Forelimb muscle (tissue), 1 donor: ENCODE measurements at places on chromosomes 4 and X.

DNA sequence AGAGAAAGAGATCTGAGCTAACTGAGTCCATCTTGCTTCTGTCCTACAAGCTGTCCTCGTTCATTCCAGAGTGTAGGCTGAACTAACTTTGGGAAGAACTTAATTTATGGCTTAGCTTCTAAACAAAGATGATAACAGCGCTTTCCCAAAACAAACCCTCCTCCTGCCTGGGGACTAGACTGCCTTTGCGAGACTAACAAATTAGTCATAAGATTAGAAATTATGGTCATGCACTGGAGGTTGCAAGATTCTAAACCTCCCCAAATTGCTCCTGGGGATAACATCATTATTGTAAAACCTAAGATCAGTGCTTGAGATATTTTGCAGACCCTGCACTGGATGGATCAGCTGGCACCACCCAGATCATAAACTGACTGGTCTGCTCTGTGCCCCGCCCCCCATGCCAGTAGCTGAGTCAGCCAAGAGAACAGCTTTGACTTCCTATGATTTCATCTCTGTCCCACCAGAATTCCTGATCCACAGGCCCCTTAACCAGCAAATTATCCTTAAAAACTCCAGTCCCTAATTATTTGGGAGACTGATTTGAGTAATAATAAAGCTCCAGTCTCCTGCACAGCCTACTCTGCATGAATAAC lies 883.3 kb downstream of the TRIML1 start:
- DNase-seq = no peak

GRCh38 chrX:113202601-113203000 lies 362.0 kb upstream of the AMOT start:
- no peak for DNase-seq

- DNase-seq = no peak
These were observed 356.1 kb downstream of the HNRNPD start for GRCh38 chr4:82017680-82018079.

DNA sequence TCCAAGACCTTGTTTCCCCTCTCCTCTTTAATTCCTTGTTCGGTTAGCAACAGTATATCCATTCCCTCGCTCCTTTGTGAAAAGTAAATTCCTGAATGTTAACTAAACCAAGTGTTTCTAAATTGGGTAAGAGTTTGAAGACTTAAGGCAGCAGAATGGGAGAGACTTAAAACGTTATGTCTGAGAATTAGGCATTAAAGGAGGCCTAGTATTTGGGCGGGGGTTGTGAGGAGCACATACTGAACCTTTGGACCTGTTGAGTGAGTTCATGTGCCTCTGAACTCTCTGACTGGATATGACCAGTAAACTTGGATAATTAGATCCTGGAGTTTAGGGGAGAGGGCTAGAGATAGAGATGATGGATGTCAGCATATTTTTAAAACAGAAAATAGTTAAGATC lies 1.2 kb downstream of the MSMO1 start:
- no peak for DNase-seq

DNA sequence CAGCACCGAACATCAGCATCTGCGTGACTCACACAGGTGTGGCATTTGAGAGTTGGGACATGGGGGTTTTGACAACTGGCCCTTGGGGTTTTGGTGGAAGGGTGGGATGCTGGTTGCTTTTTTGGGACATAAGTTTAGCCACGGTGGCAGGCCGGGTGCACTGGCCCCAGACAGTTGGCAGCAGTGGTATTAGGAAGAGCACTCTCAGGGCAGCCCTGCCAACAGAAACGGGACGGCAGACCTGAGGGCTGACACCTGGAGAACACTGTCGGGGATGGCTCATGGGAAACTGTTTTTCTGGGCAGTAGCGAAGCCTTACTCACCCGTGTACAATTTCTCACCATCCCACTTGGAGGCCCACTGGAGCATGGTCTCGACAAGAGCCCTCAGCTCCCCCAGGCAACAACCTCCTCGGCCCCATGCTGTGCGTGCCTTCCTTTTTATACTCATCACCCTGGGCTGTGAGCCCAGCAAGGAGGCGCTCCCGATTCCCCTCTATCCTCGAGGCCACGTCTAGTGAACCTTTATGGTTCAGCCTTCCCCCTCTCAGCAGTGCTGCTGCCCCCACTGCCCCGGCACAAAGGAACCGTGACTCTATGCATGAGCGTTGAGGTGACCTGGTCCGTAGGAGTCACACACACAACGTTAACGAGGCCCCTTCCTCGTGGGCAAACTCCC lies 30.6 kb downstream of the WDR1 start:
- DNase-seq = no peak

- peak; percentile 76 for DNase-seq
These were observed 180.7 kb downstream of the GASK1B start for GRCh38 chr4:157992038-157992705.

DNA sequence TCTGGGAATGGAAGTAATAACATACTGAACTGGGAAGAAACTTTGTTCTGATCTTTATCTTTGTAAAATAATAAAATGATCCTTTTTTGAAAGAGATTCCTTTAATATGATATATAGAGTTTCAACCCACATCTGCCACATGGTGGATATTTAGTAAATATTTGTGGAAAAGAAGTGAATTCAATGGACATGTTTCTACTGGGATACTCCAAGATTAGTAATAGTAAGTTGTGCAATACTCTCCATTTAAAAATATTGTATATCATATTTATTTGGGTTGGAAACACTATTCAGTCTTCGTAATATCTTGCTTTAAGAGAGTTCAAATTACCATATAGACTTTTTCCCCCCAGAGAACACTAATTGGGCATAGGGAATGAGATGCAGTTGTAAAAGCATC lies 17.8 kb upstream of the ARSJ start:
- no peak for DNase-seq

DNA sequence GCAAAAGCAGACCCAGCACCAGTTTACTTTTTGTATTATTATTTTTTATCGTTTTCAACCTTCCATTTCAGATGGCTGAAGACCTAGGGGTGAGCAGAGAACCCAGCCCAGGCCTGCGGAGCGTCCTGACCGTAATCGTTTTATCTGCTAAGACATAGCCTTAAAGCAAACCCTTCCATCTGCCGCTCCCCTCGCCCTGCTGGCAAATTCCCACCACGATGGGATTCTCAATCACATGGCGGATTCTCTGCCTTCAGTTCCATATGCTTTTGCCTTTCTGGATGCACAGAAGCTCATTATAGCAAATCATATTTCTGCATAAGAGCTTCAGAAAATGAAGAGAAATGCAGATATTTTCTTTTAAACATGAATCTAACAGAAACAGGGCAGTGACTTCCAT lies 18.6 kb upstream of the XG start:
- DNase-seq = no peak

- DNase-seq = no peak
These were observed 57.7 kb upstream of the TXK start for GRCh38 chr4:48191758-48192157.

GRCh38 chrX:70013466-70014381 lies 36.0 kb downstream of the AWAT2 start:
- DNase-seq = no peak

DNA sequence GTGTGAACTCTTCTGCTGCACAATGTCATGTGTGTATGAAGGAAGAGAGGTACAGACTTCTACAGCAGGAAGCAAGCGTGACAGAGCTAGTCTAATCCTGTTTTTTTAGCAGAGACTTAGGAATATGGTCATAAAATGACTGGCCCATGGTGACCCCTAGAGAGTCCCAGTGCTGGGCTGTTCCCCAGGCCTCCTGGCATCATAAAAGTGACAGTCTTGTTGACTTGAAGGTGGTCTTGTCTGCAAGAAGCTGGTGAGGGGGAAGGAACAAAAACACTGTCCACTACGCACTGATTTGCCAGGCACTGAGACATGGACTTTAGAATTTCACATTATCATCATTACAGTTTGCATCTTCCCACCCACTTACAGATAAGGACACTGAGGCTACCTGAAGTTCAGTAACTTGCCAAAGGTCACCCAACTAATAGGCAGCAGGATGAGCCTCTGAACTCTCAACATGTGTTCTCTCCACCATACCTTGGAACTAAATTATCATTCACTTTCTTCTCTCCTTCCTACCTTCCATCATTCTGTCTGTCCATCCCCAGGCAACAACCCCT lies 63.0 kb downstream of the HADH start:
- DNase-seq = no peak

- no peak for DNase-seq
These were observed 127.4 kb downstream of the LAS1L start for GRCh38 chrX:65407157-65407626.

GRCh38 chrX:153405426-153405825 lies 4.3 kb upstream of the PNMA6E start:
- DNase-seq = no peak

DNA sequence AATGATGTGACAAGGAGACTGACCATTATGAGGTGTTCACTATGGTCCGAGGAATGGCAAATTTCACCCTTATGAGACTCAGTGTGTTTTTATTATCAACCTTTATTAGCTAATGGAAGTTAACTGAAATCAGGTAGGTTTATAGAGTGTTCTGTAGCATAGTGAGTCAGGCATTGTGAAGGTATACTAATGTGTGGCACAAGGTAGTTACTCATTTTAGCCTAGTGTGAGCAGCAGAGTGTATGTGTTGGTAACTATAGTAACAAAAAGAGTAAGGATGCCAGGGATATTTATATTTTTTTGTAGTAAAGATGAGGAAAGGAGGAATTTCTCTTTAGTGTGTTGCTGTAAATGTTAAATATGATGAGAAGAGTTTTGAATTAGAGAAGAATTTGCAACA lies 12.0 kb downstream of the PDLIM5 start:
- no peak for DNase-seq

- no peak for DNase-seq
These were observed 27.9 kb downstream of the SLC4A4 start for GRCh38 chr4:71366766-71367165.

DNA sequence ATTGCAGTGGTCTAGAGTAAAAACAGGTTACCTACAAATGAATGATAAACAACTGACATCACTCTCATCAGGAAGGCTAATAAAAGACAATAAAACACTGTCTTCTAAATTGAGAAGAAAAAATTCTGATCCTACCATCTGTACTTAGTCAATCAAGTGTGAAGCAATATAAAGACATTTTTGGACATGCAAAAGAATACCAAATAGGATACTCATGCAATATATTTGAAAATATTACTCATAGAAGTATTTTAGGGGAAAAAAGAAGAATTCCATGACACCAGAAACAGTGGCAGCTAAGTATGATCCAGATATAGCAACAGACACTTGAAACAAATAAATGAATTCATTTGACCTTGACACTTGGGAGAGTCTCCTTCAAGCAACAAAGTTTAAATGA lies 63.8 kb upstream of the FAM120C start:
- DNase-seq = no peak

DNA sequence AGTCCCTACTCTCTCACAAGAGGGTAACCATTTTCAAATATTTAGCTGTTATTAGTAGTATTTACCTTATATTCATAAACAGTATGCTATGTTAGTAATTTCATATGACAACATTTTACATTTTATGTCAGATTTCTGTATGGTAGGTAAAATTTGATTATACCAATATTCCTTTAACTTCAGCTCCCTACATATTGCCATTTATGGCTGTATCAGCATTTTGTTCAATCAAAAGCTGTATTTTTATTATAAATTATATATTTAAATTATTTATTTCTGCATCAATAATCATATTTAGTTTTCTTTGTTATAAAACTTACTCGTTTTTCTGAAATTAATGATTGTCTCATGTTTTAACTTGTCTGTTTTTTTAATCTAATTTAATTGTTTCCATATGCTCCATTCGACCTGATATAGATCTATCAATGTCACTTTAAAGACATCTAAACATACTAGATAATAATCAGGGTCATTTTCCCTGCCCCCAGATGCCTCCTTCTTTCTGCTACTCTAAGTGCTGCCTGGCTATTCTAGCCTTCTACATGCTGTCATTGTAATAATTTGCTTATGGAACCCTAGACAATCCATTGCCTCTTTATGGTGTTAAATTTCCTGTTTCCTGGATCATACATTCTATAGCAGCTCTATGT lies 1976.7 kb upstream of the ADGRL3 start:
- DNase-seq = no peak

GRCh38 chr4:90979556-90979955 lies 852.4 kb downstream of the CCSER1 start:
- DNase-seq = no peak

DNA sequence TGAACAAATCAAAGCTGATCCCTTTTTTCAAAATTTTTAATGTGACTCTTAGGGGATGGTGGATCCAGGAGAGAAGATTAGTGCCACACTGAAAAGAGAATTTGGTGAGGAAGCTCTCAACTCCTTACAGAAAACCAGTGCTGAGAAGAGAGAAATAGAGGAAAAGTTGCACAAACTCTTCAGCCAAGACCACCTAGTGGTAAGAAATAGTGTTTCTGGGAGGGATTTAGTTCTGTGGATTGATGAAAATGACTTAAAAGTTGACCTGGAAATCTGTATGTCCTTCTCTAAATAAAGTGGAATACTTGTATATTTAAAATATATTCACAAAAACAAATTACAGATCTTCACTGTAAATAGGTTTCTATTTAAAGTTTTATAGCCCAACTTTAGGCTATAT lies 29.2 kb downstream of the NUDT9 start:
- DNase-seq = no peak

DNA sequence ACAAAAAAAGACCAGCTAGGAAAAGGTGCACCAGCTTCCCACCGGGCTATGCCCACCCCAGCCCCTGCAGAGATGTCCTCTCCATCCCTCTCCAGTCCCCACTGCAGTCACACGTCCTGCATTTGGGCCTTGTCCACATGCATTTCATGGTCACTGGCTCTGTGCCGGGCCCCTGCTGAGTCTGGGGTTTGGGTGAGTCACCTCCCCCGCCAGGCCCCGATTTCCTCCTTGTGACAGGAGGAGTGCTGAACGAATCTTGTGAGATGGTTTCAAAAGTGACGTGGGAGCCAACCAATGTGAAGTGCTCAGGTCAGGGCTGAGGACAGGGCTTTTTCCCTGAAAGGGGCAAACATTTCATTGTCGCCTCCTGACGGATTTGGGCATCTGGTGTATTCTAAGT lies 7.1 kb downstream of the CPZ start:
- DNase-seq = no peak

- DNase-seq = no peak
These were observed 97.6 kb downstream of the RAB28 start for GRCh38 chr4:13386405-13387107.

- DNase-seq = no peak
These were observed 22.2 kb upstream of the GALNT7 start for GRCh38 chr4:173146456-173146855.
